ENCODE measurements at places on chromosomes 13 and 19.

- peak; percentile 6 for DNase-seq
Measured at GRCh38 chr13:58018865-58019264, 387.3 kb downstream of the PCDH17 start.

GRCh38 chr13:94494026-94494425 is 14.5 kb upstream of the DCT start:
- DNase-seq, result peak; percentile 5

- DNase-seq, result no peak
Measured at GRCh38 chr13:45122941-45123340, 2.6 kb downstream of the GTF2F2 start.

DNA sequence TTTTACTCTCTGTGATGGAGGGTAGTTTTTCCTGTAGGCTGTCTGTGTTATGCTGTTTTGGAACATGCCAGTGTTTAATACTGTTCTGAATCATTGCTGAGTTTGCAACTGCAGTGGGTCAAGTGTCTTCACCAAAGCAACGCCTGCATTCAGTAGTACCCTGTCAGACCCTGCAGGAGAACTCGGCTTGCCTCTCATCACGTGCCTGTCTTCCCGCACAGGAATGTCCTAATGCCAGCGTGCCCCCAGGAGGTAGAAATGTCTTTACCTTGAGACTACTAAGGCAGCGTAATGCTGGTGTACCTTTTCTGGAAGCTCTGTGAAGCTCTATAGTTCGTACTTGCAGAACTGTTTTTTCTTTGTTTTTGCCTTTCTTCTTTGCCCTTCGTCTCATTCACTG is 42.3 kb downstream of the POLR1D start:
- no peak for DNase-seq

DNA sequence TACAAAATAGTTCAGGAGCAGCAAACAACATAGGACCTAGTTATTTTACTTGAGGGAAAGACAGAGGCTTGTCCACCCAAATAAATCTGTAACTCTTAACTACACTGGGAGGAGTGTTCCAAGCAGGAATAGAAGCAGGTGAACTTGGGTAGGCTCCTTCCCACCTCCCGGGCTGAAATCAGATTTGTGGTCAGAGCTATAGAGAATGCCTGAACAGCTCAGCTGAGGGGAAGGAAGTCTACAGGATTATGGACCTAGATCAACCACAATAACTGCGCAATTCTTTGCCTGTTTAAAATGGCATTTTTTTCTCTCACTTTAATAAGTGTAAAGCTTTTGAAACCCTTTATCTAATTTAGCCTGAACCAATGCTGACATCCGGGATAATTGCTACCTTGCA is 73.5 kb upstream of the IRS2 start:
- DNase-seq, result no peak

- peak; percentile 29 for DNase-seq
Measured at GRCh38 chr19:13588957-13589833, 82.9 kb upstream of the CACNA1A start.

Measured in NCI-H446 treated with DMSO at 0.1 percent for 48 hours (cell line).